ENCODE measurements at places on chromosomes 7 and 10.

DNA sequence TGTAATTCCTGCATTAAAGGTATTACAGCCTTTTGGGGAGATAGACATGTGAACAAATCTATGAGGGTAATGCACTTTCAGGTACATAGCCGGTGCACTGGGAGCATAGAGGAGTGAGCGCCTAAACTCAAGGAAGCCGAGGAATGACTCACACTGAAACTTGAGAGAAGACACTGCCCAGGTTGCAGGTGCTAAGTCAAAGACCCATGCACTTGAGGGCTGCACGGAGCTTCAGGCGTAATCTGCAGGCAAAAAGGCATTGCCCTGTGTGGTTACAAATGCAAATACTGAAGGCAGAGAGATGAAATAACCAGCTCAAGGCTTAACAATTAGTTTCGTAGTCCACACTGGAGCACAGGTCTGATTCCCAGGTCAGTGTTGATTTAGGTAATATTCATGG, 51.0 kb upstream of the OSBPL3 start:
- no peak for DNase-seq

GRCh38 chr10:87036623-87037022, 16.5 kb downstream of the FAM25A start:
- DNase-seq = no peak

- DNase-seq = no peak
Measured at GRCh38 chr7:149245244-149245643, 5.8 kb downstream of the ZNF212 start.

DNA sequence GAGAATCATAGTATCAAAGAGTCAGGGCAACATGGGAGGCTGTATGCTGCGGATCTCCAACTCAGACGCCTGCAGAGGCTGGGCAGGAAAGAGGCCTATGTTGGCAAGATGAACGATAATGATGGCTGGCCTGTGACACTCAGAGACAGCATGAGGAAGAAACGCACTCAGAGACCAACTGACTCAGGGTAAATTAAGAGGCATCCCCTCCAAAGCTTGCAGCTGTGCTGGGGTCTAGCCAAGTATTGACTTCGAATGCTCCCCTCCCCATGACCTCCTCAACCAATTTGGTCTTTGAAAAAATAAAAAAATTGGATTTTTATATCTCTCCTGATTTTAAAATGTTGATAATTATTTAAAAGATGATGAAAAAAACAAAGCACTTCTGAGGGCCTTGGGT, 718.9 kb downstream of the GRID1 start:
- DNase-seq = no peak

DNA sequence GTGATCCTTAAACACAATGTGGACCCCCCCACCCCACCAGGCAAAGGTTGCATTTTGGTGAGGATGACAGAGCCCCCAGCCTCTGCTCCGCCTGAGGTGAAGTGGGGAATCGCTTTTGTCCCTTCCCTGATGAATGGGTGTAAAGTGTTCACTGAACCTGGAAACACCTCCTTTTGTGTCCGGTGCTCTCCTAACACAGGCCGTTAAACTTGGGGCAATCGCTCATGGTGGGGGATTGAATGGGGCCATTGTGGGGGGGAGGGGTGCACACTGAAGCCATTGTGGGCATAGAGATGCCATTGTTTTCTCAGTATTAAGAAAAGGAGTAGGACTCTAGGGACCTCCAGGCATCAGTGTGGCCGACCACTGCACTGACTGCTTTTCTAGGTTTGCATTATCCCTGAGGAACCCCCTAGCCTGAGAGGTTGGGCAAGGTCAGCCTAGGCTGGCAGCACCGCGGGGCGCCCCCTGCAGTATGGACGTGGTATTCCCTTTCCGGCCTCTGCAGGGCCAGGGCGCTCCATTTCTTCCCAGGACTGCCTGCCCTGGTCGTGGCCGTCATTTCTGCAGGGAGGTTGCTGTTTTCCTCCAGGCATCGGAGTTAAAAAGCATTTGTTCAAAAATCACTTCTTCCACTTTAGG, 158.3 kb downstream of the TCF7L2 start:
- DNase-seq = no peak

- no peak for DNase-seq
Measured at GRCh38 chr7:78194611-78195010, 396.0 kb downstream of the PHTF2 start.

- DNase-seq = no peak
Measured at GRCh38 chr10:129951101-129951969, 12.7 kb downstream of the EBF3 start.

GRCh38 chr7:158127241-158127640, 460.4 kb downstream of the PTPRN2 start:
- DNase-seq = no peak

- no peak for DNase-seq
Measured at GRCh38 chr7:147547252-147547897, 1043.2 kb upstream of the C7orf33 start.

DNA sequence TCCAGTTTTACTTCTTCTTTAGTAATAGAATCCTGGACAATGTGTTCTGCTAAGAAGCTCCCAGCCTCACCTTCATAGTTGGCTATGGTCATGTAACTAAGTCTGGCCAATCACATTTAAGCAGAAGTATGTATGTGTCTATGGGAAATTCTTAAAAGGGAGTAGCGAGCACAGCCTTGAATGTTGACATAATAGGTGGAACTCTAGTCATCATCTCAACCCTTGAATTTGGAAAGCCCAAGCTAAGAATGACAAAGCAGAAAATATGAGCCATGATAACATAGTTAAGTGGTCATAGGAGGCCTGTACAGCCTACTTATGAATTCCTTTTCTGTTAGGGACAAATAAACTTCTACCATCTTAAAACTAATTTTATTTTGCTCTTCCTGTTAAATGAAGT, 134.1 kb downstream of the MAGI2 start:
- no peak for DNase-seq

DNA sequence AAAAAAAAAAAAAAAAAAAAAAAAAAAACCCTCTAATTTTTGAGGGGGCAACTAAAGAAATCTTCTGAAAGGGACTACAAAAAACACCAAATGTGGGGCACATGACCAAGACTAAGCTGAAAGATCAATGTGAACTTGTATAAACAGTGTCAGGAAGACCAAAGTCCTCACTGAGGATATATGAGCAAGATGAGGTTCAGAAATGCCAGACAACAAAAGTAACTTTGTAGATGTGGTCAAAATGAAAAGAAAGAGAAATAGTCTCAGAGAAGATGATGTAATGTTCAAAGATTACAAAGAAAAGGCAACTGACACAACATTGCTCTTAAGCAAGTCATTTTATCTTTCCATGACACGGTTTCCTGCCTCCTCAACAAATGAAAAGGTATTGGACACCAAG, 48.7 kb upstream of the PTPRZ1 start:
- no peak for DNase-seq

GRCh38 chr7:2758673-2759616, 70.9 kb downstream of the AMZ1 start:
- no peak for DNase-seq

GRCh38 chr10:33333260-33334101, 986 bp downstream of the NRP1 start:
- DNase-seq = no peak

DNA sequence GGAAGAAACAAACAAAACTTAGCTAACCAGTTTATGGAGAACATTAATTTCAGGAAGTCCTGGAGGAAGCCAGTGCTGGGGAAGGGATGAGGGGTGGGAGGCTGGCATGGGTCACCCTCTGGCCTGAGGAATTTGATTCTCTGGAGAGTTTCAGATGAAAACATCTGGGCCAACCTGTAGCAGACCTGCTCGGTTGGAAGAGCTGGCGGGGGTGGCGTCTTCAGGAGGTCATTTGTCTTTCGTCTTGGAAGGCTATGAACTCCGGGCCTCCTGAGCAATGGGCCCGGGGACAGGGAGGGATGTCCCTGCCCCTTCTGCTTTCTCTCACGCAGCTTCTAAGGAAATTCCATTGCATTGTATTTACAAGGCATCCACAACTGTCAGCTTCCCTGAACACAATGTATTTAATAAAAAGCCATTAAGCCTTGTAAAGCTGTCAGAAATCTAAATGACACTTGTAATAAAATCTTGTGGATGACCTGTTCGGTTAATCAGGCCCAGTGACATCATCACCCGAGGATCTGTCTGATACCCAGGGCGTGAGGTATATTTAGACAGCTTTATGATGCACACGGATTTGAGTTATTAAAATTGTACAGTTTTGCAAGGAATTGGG, 250.5 kb downstream of the RAB11FIP2 start:
- no peak for DNase-seq

DNA sequence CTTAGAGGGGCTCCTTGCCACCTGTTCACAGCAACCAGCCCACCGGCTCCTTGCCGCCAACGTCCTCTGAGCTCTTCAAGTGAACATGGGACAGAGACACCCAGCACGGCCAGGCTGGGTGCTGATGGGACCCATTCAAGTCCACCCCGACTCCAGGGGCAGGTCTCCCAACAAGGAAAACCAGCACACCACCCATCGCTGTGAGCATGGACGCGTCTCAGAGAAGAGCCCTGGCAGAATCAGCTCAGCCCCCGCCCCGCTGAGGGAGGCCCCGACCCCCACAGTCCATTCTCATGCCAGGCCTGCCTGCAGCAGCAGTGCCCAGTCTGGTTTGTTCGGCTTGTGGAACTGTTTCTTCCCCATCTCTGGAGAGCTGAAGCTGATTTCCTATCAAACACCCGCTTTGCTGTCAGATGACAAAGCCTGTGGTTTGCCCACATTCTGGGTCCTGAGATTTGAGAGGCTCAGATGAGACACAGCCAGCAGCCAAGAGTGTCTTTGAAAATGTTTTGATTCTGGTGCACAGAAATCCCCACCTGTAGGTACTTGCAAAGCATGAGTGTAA, 216.6 kb downstream of the ZMYND11 start:
- DNase-seq = no peak

- no peak for DNase-seq
Measured at GRCh38 chr7:90701771-90702170, 105.7 kb downstream of the CDK14 start.

GRCh38 chr7:63029207-63029522, 969.5 kb upstream of the ZNF722 start:
- no peak for DNase-seq

- no peak for DNase-seq
Measured at GRCh38 chr10:132793213-132793612, 7.3 kb upstream of the NKX6-2 start.

GRCh38 chr7:23000597-23001360, 13.2 kb downstream of the HYCC1 start:
- DNase-seq = no peak

GRCh38 chr10:1204434-1205326, 148.5 kb downstream of the WDR37 start:
- DNase-seq = no peak

- no peak for DNase-seq
Measured at GRCh38 chr7:115094163-115094562, 172.3 kb downstream of the MDFIC start.

DNA sequence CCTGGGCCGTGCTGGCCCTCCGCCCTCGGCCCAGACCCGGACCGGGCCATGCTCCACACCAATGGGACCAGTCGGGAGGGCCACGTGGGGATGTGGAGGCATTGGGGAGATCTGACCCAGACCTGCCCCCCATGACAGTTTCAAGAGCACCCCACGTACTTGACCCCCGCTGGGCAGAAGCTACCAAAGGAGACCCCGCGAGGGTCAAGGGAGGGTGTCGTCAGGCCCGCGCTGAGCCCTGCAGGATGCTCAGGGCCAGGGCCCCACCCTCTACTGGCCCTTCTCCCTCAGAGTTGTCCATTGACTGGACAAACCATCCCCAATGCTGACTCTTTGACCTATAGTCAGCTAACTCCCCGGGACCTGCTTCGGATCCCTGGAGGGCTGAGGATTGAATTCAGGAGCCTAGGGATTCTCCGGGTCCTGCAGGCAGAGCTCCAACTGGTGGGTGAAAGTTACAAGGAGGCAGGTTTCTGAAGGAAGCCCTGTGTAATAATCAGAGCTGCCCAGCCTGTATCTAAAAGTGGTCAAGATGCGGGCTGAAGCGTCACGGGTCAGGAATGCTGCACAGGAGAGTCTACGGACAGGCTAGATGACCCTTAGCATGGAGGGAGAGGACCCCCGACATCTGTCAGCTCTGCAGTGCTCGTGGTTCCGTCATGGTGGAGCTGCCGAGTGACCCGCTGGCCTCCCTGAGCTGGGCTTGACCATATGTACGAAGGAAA, 498 bp upstream of the CALHM2 start:
- DNase-seq = no peak

DNA sequence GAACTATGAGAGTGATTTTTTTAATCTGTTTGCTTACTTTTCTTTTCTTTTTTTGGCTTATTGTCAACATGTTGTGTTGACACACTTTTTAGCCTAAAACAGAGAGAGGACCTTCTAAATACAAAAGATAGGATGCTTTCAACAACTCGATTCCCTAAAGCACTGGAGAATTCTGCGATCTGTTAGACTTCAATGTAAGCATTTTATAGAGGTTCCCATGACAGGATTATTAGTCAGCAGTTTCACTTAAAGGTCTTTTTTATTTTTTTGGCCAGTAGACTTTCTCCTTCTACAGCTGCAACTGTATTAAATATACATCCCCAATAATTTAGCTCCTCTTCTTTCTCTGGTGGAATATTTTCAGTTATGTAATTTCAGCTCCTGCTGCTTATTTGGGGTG, 12.7 kb upstream of the NRP1 start:
- DNase-seq = no peak

GRCh38 chr7:107959527-107959898, 43.4 kb downstream of the LAMB1 start:
- no peak for DNase-seq

- no peak for DNase-seq
Measured at GRCh38 chr7:131276190-131276589, 51.5 kb upstream of the MKLN1 start.

DNA sequence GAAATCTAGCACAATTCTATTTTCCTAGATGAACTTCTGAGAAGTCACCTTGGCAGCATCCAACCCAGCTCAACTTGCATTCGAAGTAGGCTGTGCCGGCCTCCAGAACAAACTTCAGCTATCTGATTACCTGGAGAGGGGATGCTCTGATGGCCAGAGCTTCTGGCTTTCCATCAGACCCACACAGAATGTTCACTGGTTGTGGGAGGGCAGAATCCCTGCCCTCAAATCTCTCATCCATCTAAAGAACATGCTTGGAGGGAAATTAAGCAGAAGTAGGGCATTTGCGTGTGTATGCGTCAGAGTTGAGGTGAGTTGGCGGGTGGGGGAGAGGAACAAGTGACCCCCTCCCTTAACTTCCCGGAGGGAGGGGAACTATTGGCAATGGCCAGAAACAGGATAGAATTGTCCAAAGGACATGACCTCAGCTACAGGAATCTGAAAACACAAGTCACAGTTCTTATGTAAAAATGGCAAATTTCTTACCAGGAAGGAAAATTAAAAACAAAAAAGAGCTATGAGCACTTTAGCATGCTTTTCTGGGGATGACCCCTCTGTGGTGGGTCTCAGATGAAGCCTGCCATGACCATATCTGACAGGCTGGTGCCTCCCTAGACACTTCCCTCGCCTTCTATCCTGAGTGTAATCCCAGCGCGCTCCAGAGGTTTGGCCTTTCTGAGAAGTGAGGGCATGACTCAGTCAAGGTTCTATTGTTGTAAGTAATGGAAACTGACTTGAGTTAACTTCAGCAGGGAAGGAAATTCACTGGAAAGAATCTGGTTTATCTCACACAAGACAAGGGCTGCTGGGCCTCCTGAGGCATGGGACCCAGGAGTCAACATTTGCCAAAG, 278.8 kb downstream of the RPS24 start:
- no peak for DNase-seq

GRCh38 chr7:99232082-99232770, 24.3 kb upstream of the KPNA7 start:
- DNase-seq = no peak

Measured in stimulated activated CD8-positive, alpha-beta memory T cell treated with anti-CD3 and anti-CD28 coated beads, Interleukin-7, amount 100 ng/mL, for 1 hour (primary cell).